ENCODE measurements at places on chromosomes 6 and 20. TPM values are rescaled to one million over a fixed set of nuclear protein-coding genes. Genes with fewer than 3 reads are reported as not detected.

The CST3 gene
- total RNA-seq: 771 TPM

The TGM2 gene
- total RNA-seq: 57.6 TPM

The LY6G6F gene
- not detected for total RNA-seq

The MTCH1 gene
- total RNA-seq: 85.6 TPM

DNA sequence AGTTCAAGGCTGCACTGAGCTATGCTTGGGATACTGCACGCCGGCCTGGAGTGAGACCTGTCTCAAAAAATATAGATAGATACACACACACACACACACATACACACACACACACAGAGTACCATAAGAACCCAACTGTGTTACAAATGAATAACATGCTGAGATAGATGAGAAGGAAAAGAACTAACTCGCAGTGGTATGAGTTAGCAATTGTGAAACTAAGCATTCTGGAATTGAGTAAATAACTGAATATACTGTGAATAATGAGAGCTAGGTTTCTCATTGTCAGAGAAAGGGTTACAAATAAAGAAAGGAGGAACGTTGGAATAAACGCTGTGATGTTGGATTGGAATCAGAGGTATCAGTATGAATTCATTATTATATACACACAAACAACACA lies 14.6 kb upstream of the FAXC start:
- H3K4me1 ChIP-seq: no peaks in the 10 kb centered on the region
- no peak for DNase-seq
- no peak overlapping the region for H3K4me3 ChIP-seq
- no peaks in the 10 kb centered on the region for H3K36me3 ChIP-seq
- H3K27ac ChIP-seq: no peak overlapping the region

- no peak overlapping the region for H3K4me3 ChIP-seq
- no peak for DNase-seq
- no peaks in the 10 kb centered on the region for H3K27me3 ChIP-seq
- peaks cover 99% of the 10 kb centered on the region for H3K4me1 ChIP-seq
- H3K36me3 ChIP-seq: no peaks in the 10 kb centered on the region
- peak overlapping the region; percentile 77 for H3K27ac ChIP-seq
These were observed 6.4 kb downstream of the MRPL14 start for GRCh38 chr6:44120692-44121443.

DNA sequence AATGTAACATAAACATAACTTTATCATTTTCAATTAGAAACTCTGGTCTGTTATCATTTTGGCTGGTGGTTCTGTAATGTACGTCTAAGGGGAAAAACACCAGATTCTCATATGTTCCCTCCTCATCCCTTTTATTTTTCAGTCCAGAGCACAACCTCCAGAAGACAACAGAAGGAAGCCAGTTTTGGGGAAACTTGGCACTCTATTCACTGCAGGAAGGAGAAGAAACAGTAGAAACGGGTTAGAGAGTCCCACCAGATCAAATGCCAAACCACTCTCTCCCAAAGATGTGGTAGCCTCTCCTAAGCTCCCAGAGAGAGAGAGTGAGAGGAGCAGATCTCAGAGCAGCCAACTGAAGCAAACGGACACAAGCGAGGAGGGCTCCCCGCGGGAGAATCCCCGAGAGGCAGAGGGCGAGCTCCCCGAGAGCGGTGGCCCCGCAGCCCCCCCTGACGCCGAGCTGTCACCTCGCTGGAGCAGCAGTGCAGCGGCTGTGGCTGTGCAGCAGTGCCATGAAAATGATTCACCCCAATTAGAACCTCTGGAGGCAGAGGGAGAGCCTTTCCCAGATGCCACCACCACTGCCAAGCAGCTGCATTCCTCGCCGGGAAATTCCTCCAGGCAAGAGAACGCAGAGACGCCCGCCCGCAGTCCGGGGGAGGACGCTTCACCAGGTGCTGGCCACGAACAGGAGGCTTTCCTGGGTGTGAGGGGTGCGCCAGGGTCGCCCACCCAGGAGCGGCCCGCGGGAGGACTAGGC lies 117.8 kb downstream of the RTN4IP1 start:
- no peak for DNase-seq
- H3K4me1 ChIP-seq: peaks cover 21% of the 10 kb centered on the region
- H3K27me3 ChIP-seq: peaks cover 35% of the 10 kb centered on the region

- H3K27ac ChIP-seq: no peak overlapping the region
- peak overlapping the region; percentile 46 for H3K4me3 ChIP-seq
- peaks cover 36% of the 10 kb centered on the region for H3K27me3 ChIP-seq
- H3K4me1 ChIP-seq: no peaks in the 10 kb centered on the region
These were observed 62.0 kb downstream of the GPX5 start for GRCh38 chr6:28587746-28588075.

DNA sequence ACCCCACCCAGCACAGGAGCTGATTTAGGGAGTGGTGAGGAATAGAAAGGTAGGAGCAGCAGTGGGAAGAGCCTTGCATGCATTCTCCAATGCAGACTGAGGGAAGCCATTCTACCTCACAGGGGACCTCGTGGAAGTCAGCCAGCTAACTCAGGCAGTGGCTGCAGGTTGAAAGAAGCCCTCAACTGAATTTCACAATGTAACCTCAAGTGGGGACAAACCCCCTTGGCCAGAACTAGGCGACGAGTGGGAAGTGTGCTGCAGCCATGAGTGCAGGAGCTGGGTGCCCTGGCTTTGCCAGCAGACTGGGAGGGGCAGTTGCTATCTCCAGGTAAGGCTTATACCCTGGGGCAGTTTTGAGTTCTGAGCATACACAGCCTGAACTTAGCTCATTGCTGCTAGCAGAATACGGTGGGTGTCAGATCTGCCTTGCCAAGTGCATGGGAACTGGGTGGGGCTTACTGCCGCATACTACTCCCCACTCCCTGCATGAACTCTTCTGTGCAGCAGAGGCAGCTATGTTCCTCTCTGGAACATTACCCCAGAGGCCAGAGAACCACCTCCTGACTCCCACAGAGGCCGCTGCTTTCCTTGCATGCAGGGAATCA lies 126.5 kb downstream of the CDK19 start:
- no peak overlapping the region for H3K27ac ChIP-seq
- no peaks in the 10 kb centered on the region for H3K27me3 ChIP-seq
- no peaks in the 10 kb centered on the region for H3K36me3 ChIP-seq
- no peaks in the 10 kb centered on the region for H3K4me1 ChIP-seq
- no peak overlapping the region for H3K4me3 ChIP-seq

DNA sequence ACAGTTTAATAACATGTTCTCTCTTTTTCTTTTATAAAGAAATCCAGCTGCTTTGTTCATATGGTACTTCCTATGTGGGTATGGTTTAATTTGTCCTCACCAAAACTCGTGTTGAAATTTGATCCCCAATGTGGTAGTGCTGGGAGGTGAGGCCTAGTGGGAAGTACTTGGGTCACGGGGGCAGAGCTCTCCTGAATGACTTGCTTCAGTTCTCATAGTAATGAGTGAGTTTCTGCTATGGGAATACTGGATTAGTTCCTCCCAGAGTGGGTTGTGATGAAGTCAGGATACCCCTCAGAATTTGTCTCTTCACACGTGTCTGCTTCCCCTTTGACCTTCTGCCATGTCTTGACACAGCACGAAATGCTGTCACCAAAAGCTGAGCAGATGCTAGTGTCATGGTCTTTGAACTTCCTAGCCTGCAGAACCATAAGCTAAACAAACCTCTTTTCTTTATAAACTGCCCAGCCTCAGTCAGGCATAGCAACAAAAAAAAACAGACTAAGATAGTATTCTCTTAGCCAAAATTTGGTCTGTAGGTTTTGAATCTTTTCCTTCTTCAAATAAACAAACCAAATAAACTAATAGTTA lies 87.8 kb upstream of the HS3ST5 start:
- no peaks in the 10 kb centered on the region for H3K4me1 ChIP-seq
- DNase-seq: no peak
- no peak overlapping the region for H3K27ac ChIP-seq
- H3K4me3 ChIP-seq: no peak overlapping the region

DNA sequence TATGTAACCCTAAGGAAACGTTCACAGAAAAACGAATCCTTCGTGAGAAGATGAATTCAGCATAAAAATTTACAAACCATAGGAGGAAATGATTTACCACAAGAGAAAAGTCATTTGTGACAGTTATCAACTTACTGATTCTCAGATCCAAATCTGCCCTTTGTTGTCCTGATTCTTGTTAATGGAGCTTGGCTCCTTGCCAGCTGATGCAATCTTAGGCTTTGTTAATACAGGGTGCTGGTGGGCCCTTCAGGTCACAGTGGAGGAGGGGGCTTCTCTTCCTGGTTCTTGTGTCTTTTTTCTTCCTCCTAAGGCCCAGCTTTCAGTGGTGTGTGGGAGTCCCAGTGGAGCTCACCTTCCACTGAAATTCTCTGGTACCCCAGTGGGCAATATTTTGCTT lies 108.4 kb upstream of the MAP3K7 start:
- no peaks in the 10 kb centered on the region for H3K4me1 ChIP-seq
- H3K27ac ChIP-seq: no peak overlapping the region
- no peaks in the 10 kb centered on the region for H3K27me3 ChIP-seq
- H3K4me3 ChIP-seq: no peak overlapping the region

GRCh38 chr6:15653581-15653980 lies 9.2 kb downstream of the DTNBP1 start:
- DNase-seq: no peak
- H3K27ac ChIP-seq: no peak overlapping the region
- H3K27me3 ChIP-seq: no peaks in the 10 kb centered on the region
- H3K36me3 ChIP-seq: no peaks in the 10 kb centered on the region
- no peak overlapping the region for H3K4me3 ChIP-seq

- no peaks in the 10 kb centered on the region for H3K27me3 ChIP-seq
- no peak for DNase-seq
- no peaks in the 10 kb centered on the region for H3K4me1 ChIP-seq
- no peak overlapping the region for H3K4me3 ChIP-seq
- H3K36me3 ChIP-seq: no peaks in the 10 kb centered on the region
These were observed 60.7 kb upstream of the GJE1 start for GRCh38 chr6:142071981-142072380.

Data from gastrocnemius medialis (tissue), 4 donors.